Natural killer cell treated with Interleukin-12 subunit alpha and Interleukin-12 subunit beta and Interleukin-15 and Interleukin-18, amount 100 ng/mL, for 72 hours (primary cell): ENCODE measurements at places on chromosomes 1 and 21.

GRCh38 chr1:119482517-119483425 is 24.2 kb upstream of the HSD3B1 start:
- DNase-seq = no peak

- DNase-seq = no peak
These were observed 19.5 kb upstream of the PUM1 start for GRCh38 chr1:31084782-31085569.

- DNase-seq = no peak
These were observed 41.6 kb upstream of the SEC16B start for GRCh38 chr1:178011465-178011828.

DNA sequence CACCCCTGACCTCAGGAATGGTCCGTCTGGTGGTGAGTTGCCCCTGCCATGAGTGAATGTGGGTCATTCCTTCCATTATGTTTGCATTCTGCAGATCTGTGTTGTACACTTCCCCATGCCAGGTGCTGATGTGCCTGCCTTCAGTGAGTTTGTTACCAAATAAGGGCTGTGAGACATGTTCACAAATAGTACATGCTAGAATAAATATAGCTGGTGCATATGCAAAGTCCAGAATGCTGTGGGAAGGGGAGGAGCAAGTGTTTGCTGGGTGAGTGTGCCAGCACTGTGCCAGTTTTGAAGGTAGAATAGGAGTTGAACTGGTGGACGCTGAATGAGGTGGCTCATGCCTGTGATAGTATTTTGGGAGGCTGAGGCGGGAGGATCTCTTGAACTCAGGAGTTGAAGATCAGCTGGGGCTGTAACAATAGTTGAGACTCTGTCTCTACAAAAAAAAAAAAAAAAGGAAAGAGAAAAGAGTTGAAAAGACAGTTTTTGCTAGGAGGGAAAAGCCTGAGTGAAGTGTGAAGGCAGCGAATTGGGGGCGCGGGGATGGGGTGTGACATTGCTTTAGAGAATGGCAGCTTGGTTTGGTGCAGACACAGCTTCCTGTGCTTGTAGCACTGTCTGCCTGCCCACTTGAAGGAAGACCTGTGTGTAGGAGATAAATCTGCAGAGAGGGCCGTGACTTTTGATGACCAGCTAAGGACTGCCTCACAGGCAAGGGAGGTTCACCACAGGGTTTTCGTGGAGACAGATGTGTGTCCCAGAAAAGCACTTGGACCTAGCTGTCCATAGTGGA is 61.1 kb downstream of the LGR6 start:
- DNase-seq = no peak

DNA sequence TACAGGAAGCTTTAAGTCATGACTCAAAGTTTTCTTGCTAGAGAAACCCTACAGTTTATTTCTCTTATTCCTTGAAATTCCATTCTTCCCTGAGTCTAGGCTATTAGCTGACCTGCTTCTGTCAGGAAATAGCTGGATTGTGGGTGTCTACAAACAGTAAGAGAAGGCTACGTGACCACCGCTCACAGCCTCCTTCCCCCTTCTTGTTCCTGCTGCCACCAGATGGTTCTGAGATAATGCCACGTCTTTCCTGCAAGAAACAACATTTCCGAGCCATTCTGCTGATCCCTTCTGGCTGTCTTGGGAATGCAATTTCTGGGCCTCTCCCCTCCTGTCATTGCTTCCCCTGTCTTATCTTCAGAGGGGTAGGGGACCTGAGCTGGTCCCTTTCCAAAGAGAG is 128.9 kb upstream of the SGIP1 start:
- no peak for DNase-seq

- DNase-seq = peak; percentile 58
These were observed 48.5 kb downstream of the GNG4 start for GRCh38 chr1:235601104-235601503.

GRCh38 chr21:28937737-28938136 is 54.9 kb downstream of the LTN1 start:
- DNase-seq = no peak

- no peak for DNase-seq
These were observed 19.7 kb upstream of the ALDH9A1 start for GRCh38 chr1:165717918-165718515.

DNA sequence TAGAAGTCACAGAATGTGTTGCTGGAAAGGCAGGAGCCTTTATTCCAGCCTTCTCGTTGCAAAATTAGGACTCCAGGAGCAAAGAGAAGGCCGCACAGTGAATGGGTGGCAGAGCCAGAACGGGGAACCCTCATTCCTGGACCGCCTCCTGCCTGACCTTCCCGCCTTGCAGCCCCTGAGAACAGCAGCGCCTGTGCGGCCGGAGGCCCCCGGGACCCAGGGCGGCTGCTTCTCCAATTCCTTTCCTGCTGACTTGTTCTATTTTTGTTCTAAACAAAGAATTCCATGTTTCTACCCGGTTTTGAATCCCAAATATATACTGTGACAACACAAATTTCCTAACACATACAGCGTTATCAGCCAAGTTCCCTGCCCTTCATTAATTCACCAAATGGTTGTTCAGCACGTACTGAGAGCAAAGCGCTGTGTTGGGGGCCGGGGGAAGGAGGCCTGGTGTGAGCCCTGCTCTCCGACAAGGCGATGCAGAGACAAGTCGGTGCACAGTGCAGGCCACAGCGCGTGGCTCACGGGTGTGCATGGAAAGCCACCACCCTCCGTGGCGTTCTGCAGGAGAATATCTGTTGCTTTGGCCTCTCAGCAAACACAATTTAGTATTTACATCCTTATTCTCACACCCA is 31.9 kb upstream of the COL6A2 start:
- DNase-seq = no peak

DNA sequence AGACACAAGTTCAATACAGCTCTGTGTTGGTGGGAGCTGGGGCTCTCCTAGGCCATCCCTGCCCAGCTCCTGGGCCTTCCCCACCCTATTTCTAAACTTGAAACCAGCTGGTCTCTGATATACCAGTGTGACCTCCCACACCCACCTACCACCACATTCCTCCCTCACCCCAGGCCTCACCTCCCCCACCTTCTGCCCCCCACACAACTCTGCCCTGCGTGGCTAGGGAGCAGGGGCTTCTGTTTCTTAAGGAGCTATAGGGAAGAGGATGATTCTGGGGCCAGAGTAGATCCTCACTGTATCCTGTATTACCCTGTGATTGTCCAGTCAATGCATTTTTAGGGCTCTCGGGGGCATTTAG is 16.5 kb downstream of the NES start:
- no peak for DNase-seq

DNA sequence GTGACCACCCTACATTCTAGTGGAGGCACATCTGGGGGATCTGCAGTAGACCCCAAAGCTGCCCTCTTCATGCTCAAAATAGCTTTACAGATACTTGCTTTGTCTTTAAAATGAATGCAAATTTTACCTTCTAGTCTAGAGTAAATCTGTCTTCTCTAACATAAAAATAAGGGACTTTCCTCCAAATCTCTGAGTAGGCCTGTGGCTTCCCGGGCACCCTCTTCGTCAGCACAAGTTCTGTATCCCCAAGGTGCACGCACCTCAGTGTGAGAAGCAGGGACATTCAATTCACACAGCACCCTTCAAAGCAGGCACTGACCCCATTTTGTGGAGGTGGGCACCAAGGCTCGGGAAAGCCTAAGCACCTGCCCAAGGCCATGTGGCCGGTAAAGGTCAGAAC is 19.0 kb downstream of the MEF2D start:
- no peak for DNase-seq
